Effector memory CD4-positive, alpha-beta T cell (primary cell): ENCODE measurements at places on chromosomes 3 and 15.

DNA sequence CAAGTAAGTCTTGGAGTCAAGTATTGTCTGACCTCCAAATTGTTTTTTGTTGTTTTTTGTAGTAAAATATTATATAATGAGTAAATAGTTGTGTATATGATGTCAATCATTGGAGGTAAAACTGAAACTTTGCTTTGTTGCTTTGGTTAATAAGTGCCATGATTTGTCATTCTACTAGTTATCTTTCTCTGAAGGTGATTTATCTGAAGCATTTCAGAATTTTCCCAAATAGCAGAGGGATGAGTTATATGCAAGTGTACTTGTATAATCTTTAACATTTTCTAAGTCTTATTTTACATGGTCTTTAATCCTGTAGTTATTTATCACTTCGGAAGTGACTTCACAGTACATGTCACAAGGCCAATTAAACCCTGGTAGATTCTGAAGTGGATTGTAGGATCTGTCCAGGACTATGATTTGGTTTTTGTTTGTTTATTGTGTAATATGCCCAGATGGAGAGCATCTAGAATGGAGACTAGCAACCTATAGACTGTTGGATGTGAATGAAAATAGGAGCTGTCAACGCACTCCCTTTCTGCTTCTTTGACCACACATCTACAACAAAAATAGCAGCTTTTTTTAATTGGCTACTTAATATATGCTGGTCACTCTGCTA is 93.1 kb upstream of the SAMMSON start:
- H3K4me3 ChIP-seq: no peak overlapping the region
- no peak overlapping the region for H3K27ac ChIP-seq
- no peaks in the 10 kb centered on the region for H3K36me3 ChIP-seq
- no peaks in the 10 kb centered on the region for H3K27me3 ChIP-seq
- no peaks in the 10 kb centered on the region for H3K4me1 ChIP-seq
- DNase-seq: no peak

DNA sequence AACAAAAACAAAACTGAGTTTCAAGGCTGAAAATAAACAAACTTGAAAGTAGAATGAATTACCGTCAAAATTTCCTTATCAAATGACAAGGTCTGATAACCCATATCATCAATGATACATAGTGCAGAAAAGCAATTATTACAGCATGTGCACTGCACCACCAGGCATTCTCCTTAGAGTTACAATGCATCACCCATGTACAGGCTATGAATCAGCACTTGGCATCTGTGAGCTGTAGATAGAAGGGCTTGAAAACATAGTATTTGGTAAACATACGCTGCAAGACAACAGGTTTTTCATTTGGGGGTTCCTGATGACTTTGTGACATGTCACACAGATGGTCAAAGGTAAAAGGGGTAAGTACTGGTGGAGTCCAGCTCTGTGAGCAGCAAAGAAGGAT is 265.1 kb downstream of the CTNNB1 start:
- no peaks in the 10 kb centered on the region for H3K4me1 ChIP-seq
- no peaks in the 10 kb centered on the region for H3K36me3 ChIP-seq
- no peak overlapping the region for H3K4me3 ChIP-seq
- no peak for DNase-seq
- H3K27me3 ChIP-seq: no peaks in the 10 kb centered on the region

GRCh38 chr3:13655061-13655913 is 106.4 kb downstream of the FBLN2 start:
- peak overlapping the region; percentile 14 for H3K27ac ChIP-seq
- no peak overlapping the region for H3K4me3 ChIP-seq
- H3K36me3 ChIP-seq: no peaks in the 10 kb centered on the region
- peaks cover 39% of the 10 kb centered on the region for H3K4me1 ChIP-seq

GRCh38 chr3:31275038-31275572 is 257.6 kb upstream of the STT3B start:
- no peak overlapping the region for H3K4me3 ChIP-seq
- no peak for DNase-seq
- H3K4me1 ChIP-seq: no peaks in the 10 kb centered on the region
- H3K27ac ChIP-seq: no peak overlapping the region
- no peaks in the 10 kb centered on the region for H3K27me3 ChIP-seq

- H3K27ac ChIP-seq: no peak overlapping the region
- no peaks in the 10 kb centered on the region for H3K27me3 ChIP-seq
- no peak overlapping the region for H3K4me3 ChIP-seq
- DNase-seq: no peak
- H3K36me3 ChIP-seq: no peaks in the 10 kb centered on the region
These were observed 508.6 kb upstream of the IL12A start for GRCh38 chr3:159480046-159480445.
